ENCODE measurements at places on chromosomes 2 and 18. TPM values are rescaled to one million over a fixed set of nuclear protein-coding genes. Genes with fewer than 3 reads are reported as not detected.
A peak's percentile ranks its signal among the peaks of the same experiment; 100 is the strongest.

GRCh38 chr2:138433995-138434951 lies 67.3 kb upstream of the SPOPL start:
- H3K36me3 ChIP-seq = no peaks in the 10 kb centered on the region
- no peaks in the 10 kb centered on the region for H3K4me1 ChIP-seq
- no peak overlapping the region for H3K27ac ChIP-seq
- DNase-seq = no peak

COL4A4 gene
- 0.62 TPM for total RNA-seq

DSC3 gene
- total RNA-seq = 5.2 TPM

DNA sequence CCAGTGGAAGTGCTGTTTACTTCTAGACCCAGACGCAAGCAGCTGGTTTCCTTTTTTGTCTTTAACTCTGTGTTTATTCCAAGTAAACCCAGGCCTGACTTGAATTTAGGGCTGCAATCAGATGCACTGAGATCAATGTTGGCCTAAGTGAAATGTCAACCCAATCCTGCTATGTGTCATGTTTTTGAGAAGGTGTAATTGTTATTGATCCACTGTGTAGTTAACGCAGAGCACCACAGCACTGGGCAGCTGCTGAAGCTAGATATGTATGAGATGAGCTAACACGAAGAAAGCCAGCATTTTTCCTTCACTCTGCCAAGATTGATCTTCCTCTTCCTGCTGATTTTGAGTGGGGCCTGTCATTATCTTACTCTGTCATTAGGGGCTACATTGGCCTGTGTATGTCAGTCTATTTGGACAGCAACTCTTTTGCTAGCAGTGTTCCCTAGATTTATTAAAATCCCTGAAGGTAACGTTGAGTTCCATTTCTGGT lies 18.9 kb upstream of the DLX1 start:
- no peaks in the 10 kb centered on the region for H3K4me1 ChIP-seq
- no peak for DNase-seq
- no peaks in the 10 kb centered on the region for H3K36me3 ChIP-seq
- no peaks in the 10 kb centered on the region for H3K27me3 ChIP-seq
- no peak overlapping the region for H3K27ac ChIP-seq
- H3K4me3 ChIP-seq = no peak overlapping the region

PRSS56 gene
- total RNA-seq = not detected

UGT1A5 gene
- not detected for total RNA-seq

GRCh38 chr2:230956827-230957755 lies 32.0 kb upstream of the GPR55 start:
- H3K4me3 ChIP-seq = peak overlapping the region; percentile 54
- DNase-seq = peak; percentile 47
- no peaks in the 10 kb centered on the region for H3K36me3 ChIP-seq
- H3K27ac ChIP-seq = no peak overlapping the region
- H3K4me1 ChIP-seq = peaks cover 3% of the 10 kb centered on the region

GRCh38 chr2:102053096-102053495 lies 61.3 kb downstream of the IL1R2 start:
- no peak for DNase-seq
- no peaks in the 10 kb centered on the region for H3K27me3 ChIP-seq
- no peaks in the 10 kb centered on the region for H3K36me3 ChIP-seq
- no peak overlapping the region for H3K27ac ChIP-seq
- H3K4me1 ChIP-seq = peaks cover 20% of the 10 kb centered on the region

GRCh38 chr2:126881591-126881990 lies 17.1 kb upstream of the TEX51 start:
- peaks cover 6% of the 10 kb centered on the region for H3K4me1 ChIP-seq
- H3K27ac ChIP-seq = no peak overlapping the region
- H3K27me3 ChIP-seq = no peaks in the 10 kb centered on the region
- H3K4me3 ChIP-seq = no peak overlapping the region

EVX2 gene
- total RNA-seq = not detected

- H3K36me3 ChIP-seq = no peaks in the 10 kb centered on the region
- no peak overlapping the region for H3K4me3 ChIP-seq
- no peak overlapping the region for H3K27ac ChIP-seq
- H3K4me1 ChIP-seq = no peaks in the 10 kb centered on the region
- DNase-seq = no peak
Observed at GRCh38 chr2:210546424-210547208, 9.8 kb upstream of the CPS1 start.

PLB1 gene
- 1.9 TPM for total RNA-seq

DNA sequence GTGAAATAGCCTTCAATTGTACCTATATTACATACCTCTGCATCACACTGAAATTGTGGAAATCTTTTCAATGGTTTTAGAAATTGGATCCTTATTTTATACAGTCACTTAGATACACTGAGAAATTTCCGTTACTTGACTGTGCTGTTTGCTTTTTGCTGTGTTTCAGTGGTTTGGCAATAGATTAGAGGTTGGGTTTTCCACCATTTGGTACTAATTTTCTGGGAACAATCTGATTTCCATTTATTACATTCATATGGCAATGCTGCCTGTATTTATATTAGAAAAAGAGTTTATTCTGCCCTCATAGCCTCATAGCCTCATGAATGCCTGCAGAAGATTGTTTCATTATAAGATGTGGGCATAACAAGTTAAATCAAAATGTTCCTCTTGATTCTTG lies 285.0 kb downstream of the GULP1 start:
- H3K4me3 ChIP-seq = no peak overlapping the region
- no peaks in the 10 kb centered on the region for H3K36me3 ChIP-seq
- peak; percentile 44 for DNase-seq
- no peak overlapping the region for H3K27ac ChIP-seq
- H3K4me1 ChIP-seq = no peaks in the 10 kb centered on the region
- H3K27me3 ChIP-seq = no peaks in the 10 kb centered on the region

DNA sequence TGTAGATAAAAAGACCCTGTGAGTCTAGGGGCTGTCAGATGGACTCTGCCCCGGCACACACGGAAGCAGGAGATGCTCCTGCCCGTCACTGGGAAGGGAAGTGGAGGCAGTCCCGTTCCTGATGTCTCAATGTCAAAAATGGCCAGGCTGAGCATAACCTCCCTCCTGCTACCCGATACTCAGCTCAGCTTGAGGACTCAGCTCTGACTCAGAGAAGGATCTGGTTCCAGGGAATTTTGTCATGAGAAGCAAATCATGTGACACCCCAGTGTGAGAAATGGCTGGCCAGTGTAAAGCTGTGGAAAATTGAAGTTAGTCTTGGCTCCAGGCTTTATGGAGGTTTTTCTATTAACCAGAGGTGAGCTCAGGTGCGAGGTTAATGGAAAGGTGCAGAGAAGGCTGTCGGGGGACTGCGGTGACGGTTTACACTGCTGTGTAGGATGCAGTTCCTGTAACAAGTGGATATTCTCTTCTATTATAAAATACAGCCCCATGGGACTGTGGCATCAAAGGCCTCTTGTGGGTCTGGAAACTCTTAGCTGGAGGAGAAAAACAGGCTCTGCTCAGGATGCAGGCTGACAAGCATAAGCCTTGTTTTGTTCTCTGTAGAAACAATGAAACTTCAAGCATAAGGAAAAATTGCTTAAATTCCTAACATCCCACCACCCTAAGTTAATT lies 24.7 kb upstream of the AGAP1 start:
- peak overlapping the region; percentile 51 for H3K27ac ChIP-seq
- DNase-seq = peak; percentile 81
- peak overlapping the region; percentile 31 for H3K4me3 ChIP-seq
- no peaks in the 10 kb centered on the region for H3K36me3 ChIP-seq

GRCh38 chr2:41963661-41964525 lies 83.9 kb upstream of the PKDCC start:
- H3K4me3 ChIP-seq = no peak overlapping the region
- peaks cover 6% of the 10 kb centered on the region for H3K27me3 ChIP-seq

GRCh38 chr2:230678018-230678417 lies 34.6 kb upstream of the CAB39 start:
- H3K27me3 ChIP-seq = no peaks in the 10 kb centered on the region
- no peak for DNase-seq
- H3K27ac ChIP-seq = no peak overlapping the region
- no peak overlapping the region for H3K4me3 ChIP-seq
- no peaks in the 10 kb centered on the region for H3K36me3 ChIP-seq

DNA sequence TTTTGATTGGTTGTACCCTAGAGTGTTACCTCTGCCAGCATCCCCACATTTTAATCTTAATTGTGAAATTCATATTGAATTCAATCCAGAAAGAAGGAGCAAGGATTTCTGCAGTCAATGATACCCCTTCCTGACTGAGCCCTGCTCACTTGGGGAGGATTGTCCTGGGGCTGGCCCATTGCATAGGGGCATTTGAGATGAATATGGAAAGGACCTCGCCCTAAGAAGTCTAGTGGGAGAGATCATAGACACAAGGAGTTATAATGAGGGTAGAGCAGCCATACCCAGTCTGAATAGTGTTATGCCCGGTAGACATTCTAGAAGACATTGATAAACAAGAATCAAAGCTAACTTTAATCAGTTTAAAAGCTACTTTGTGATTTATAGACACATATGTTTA lies 53.8 kb downstream of the CRIM1 start:
- no peak for DNase-seq
- H3K36me3 ChIP-seq = no peaks in the 10 kb centered on the region
- H3K27ac ChIP-seq = no peak overlapping the region
- H3K4me3 ChIP-seq = no peak overlapping the region

DNA sequence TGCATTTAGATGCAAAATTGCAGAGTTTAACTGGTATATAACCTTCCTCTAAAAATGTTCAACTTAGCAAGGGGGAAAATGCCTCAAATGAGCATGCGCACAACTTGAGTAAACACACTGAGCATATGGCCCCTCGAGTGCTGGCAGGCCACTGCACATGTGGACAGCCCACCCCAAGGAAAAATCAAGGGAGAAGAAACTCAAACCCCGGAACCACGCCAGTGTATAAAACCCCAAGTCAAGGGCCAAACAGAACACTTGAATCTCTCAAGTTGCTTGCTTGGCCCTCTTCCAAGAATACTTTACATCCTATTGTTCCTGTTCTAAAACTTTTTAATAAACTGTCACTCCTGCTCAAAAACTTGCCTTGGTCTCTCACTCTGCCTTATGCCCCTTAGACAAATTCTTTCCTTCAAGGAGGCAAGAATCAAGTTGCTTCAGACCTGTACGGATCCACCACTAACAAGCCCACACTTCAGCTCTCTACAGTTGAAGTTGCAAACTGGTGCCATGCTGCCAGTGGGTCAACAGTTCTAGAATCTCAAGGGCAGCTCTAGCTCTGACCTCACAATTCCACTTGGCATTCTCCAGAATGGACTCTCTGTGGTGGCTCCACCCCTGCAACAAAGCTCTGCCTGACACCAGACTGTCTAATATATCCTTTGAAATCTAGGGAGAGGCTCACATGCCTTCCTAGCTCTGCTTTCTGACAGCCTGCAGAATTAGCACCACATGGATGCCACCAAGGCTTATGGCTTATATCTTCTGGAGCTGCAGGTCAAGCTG lies 38.9 kb downstream of the HIBCH start:
- no peak overlapping the region for H3K27ac ChIP-seq
- no peak for DNase-seq
- no peaks in the 10 kb centered on the region for H3K27me3 ChIP-seq
- no peaks in the 10 kb centered on the region for H3K4me1 ChIP-seq
- no peaks in the 10 kb centered on the region for H3K36me3 ChIP-seq

MAB21L4 gene
- 0.43 TPM for total RNA-seq

ATP6V1B1 gene
- not detected for total RNA-seq

PTPRN gene
- total RNA-seq = 88.2 TPM

- no peak overlapping the region for H3K4me3 ChIP-seq
- peaks cover 35% of the 10 kb centered on the region for H3K36me3 ChIP-seq
- H3K27me3 ChIP-seq = no peaks in the 10 kb centered on the region
- H3K4me1 ChIP-seq = peaks cover 4% of the 10 kb centered on the region
- no peak for DNase-seq
Observed at GRCh38 chr18:26051843-26052242, 38.6 kb downstream of the SS18 start.

DNA sequence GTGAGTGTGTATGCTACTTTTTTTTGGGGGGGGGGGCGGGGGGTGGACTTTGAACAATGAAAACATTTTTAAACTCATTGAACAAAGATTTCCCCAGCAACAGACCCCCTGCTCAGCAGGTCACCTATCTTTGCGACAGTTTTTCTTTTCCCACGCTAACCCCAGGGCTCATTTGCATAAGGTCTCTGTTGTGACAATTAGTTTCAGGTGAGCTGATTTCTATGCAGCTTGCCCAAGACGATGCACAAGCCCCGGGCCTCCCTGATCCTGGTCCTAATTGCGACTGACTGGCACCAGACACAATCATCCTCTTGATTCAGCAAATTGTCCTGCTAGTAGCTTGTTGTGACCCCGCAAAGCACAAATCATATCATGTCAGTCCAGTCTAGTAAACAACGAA lies 40.3 kb downstream of the ZEB2 start:
- DNase-seq = no peak
- no peak overlapping the region for H3K27ac ChIP-seq
- no peaks in the 10 kb centered on the region for H3K36me3 ChIP-seq
- H3K27me3 ChIP-seq = no peaks in the 10 kb centered on the region
- peaks cover 29% of the 10 kb centered on the region for H3K4me1 ChIP-seq

MTHFD2 gene
- total RNA-seq = 350 TPM

DNA sequence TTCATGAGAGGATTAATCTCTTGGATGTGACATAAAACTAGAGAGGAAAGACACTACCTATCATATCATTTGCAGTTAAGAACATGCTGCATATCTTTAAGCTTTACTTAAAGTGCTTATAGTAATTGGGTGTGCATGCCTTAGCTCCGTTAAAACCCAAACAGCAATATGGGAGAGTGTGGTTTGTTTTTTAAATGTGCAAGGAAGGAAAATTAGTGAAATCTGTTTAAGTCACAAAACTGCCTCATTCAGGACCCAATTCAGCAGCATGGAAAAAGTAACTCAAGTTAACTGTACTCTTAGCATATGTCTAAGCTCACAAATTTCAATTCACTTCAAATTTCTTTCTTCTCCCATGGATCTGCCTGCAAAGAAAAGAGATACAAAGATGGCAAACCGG lies 182.2 kb downstream of the ARHGAP15 start:
- H3K4me1 ChIP-seq = no peaks in the 10 kb centered on the region
- DNase-seq = no peak
- H3K27me3 ChIP-seq = no peaks in the 10 kb centered on the region
- H3K27ac ChIP-seq = no peak overlapping the region
- no peak overlapping the region for H3K4me3 ChIP-seq
- no peaks in the 10 kb centered on the region for H3K36me3 ChIP-seq

GRCh38 chr2:70906439-70907005 lies 29.2 kb upstream of the ATP6V1B1 start:
- H3K36me3 ChIP-seq = no peaks in the 10 kb centered on the region
- no peak for DNase-seq
- H3K27ac ChIP-seq = no peak overlapping the region
- peaks cover 7% of the 10 kb centered on the region for H3K4me1 ChIP-seq
- H3K27me3 ChIP-seq = peaks cover 48% of the 10 kb centered on the region

GRCh38 chr18:79367989-79368388 lies 27.7 kb upstream of the NFATC1 start:
- no peak overlapping the region for H3K4me3 ChIP-seq
- H3K27ac ChIP-seq = no peak overlapping the region
- no peaks in the 10 kb centered on the region for H3K27me3 ChIP-seq

DNA sequence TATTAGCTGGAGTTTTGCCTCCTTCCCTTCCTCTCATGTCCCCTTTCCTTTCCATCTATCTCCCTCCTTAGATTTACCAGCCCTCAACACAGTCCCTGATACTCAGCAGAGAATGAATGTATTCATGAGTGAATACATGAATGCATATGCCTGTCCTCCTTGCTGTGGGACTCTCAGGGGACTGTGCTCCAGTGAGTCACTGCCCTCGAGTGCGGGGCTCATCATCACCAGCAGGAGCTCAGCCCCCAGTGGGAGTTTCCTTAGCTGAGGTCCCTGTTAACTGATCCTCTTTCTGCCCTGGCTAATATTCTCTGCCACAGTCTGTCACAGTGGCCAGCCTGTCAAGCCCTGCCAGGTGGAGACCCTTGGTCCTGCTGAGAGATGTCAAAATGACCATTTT lies 104.9 kb upstream of the LHCGR start:
- H3K4me1 ChIP-seq = no peaks in the 10 kb centered on the region
- no peak overlapping the region for H3K27ac ChIP-seq
- no peak for DNase-seq
- H3K4me3 ChIP-seq = no peak overlapping the region
- H3K27me3 ChIP-seq = no peaks in the 10 kb centered on the region
